ENCODE measurements at places on chromosomes 7 and 10.
A peak's percentile ranks its signal among the peaks of the same experiment; 100 is the strongest.

DNA sequence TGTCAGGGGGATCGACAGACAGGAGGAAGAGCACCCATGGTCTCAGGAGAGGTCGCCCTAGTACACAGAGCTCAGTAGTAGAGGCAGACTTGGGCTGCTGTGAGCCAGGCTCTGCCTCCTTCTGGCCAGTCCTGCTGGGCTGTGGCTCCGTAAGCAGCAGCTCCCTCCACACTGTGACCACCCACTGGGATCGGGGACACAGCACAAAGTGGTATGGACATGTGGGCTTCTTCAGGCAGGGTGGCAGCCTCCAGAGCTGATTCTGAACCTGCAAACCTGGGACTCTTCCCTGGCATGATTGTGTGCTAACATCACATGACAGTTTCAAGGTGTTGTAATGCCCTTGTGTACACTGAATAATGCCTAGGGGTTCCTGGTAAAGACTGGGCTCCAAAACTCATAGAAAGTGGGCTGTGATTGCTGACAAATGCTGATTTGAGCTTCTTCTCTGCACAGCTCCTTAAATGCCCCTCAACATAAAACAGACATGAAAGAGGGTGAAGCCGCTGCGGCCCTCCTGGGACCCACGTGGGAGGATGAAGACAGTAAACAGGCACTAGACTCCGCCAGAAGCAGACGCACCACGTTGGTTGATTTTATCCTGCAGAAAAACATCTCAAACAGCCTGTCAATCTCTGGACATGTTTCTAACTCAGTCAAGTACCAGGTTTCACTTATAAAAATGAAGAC is 76.7 kb downstream of the GPR26 start:
- DNase-seq: no peak

GRCh38 chr10:813286-813685 is 118.2 kb downstream of the LARP4B start:
- no peak for DNase-seq

DNA sequence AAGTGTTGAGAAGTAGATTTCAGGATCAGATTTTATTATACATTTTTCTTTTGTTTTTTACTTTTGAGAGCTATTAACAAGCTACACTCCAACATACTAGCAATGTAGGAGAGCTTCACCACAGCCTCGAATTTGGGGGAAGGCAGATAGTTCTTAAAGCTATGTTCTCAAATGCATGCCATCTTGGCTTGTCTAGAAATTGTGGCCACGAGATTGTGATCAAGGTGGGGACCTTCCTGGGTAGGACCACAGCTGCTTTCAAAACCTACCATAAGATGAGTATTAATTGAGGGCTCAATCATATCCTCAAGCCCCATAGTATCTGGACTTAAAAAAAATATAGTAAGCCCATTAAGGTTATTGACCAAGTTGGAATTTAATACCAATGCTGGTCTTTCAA is 27.9 kb upstream of the JAZF1 start:
- no peak for DNase-seq

- no peak for DNase-seq
Measured at GRCh38 chr7:55071411-55072175, 52.8 kb downstream of the EGFR start.

- DNase-seq: no peak
Measured at GRCh38 chr7:141483044-141483443, 68.2 kb upstream of the AGK start.

DNA sequence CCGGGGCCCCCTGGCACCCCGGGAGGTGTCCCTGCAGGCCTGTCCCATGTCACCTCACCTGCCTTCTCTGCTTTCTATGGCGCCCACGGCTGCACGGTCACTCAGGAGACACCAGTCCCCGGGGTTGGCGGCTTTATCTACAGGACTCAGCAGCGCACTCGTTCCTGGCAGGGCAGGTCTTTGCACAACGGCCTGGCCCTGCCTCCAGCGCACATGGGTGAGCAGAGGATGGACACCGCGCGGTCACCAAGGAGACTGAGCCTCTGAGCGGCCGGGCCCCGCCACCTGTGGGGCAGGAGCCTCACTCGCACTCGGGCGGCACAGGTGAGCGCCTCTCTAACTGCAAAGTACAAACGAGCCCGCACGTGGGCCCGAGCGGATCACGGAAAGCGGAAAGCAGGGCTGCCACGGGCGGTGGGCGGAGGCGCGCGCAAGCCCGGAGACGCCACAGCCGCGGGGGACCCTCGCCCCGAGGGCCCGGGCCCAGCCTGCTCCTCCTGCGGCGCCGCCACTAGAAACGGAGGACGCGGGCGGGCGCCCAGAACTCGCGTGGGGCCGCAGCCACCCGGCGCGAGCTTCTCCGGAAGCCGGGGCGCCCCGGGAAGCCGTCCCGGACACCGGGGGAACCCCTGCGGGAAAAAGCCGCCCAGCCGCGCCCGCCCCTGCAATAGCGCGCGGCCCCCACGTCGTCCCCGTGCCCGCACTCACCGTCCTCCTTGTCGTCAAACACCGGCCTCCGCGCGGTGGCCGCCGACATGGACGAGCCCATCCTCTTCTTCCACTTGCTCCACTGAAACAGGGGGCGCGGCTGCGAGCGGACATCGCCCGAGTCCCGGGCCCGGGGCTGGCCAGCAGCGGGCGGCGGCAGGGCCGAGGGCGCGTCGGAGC is 642 bp downstream of the STK32C start:
- DNase-seq: no peak

DNA sequence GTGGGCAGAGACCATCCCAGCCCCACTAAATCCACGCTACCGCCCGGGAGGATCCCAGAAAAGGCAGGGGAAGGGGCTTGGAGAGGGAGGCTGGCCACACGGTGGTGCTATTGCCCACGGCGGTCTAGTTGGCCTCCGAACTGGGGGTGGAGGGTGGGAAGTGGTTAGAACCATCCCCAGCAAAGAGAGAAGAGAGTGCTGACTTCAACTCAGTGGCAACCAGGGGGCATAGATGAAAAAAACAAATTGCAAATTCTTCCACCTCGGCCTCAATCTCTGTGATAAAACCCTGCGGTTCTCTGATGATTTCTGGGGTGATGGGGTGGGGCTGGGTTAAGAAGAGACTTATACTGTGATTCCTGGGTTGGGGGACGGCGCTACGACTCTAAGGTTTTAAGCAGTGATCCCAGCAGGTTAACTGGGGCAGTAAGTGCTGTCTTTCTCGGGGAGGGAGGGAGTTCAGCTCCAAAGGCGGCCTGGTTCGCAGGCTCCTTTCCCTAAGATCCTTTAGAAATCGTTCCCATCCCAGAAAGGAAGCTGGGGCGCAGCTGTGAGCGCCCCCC is 154.5 kb upstream of the LYZL2 start:
- DNase-seq: peak; percentile 95

- DNase-seq: no peak
Measured at GRCh38 chr10:91514787-91515186, 104.6 kb downstream of the HECTD2 start.

GRCh38 chr10:58674251-58674650 is 161.6 kb downstream of the BICC1 start:
- DNase-seq: no peak

- no peak for DNase-seq
Measured at GRCh38 chr7:17380736-17381662, 82.5 kb downstream of the AHR start.

GRCh38 chr7:1885465-1886226 is 215.6 kb downstream of the ELFN1 start:
- DNase-seq: no peak

DNA sequence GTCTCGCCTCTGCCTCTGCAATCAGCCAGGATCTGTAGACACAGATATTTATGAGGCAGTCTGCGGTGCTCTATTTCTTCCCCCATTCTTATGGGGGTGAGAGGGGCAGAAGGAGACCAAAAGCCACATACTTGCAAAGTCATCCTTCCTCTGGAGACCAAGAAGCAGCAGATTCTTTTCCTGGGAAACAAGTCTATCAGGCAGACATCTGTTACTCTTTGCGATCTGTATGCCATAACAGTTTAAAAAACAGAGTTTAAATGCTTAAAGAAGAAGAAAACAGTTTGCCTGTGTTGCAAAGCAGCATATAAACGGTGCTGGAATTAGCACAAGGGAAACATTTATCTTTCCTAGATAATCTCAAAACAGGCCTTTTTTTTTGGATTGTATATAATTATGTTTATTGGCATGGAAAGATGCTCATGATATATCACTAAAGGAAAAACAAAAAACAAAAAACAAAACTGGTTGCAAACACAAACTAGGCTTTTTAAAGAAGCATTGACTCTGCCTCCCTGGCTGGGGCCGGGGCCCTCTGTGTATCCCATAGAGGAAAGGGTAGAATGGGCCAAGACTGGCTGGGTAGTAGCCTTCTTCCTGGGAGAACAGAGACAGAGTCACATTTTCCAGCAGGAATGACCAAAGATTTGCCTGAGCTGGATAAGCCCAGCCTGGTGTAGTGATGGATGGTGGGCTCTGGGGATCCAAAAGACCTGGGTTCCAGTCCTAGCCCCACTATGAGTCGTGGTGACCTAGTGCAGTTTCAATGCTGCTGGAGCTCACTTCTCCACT is 50.4 kb downstream of the RGS10 start:
- peak; percentile 82 for DNase-seq

DNA sequence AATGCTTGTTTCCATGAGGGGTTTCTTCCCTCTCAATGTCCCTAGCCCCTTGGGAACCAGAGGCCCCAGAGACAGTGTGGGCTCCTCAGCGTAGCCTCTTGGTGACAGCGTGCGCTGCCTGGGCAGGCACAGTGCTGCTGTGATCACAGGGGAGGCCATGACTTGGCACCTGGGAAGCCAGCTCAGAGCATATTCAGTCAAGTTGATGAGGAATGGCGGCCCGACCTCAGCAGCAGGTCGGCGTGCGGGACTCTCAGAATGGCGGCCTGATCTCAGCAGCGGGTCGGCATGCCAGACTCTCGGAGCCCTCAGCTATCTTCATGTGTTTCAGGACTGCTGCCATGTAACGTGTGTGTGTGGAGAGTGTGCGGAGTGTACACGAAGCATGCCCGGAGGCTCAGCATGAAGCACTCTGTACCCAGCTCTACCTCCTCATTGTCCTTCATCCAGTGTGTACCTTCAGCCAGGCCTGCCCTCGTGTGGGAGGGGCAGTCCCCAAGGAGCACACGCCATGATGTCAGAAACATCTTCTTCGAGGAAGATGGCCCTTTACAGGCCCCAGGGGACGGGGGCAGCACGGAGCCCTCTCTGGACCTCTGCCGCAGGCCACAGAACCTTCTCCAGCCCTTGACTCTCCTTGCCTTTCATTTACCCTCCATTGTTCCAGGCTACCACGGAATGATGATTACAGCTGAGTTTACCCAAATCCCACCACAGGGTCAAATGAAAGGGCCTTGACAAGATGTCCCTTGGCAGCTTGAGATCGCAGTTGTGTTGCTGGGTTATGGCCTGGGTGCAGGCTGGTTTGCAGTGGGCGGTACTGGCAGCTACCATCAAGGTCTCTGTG is 130.4 kb downstream of the SMURF1 start:
- DNase-seq: no peak

DNA sequence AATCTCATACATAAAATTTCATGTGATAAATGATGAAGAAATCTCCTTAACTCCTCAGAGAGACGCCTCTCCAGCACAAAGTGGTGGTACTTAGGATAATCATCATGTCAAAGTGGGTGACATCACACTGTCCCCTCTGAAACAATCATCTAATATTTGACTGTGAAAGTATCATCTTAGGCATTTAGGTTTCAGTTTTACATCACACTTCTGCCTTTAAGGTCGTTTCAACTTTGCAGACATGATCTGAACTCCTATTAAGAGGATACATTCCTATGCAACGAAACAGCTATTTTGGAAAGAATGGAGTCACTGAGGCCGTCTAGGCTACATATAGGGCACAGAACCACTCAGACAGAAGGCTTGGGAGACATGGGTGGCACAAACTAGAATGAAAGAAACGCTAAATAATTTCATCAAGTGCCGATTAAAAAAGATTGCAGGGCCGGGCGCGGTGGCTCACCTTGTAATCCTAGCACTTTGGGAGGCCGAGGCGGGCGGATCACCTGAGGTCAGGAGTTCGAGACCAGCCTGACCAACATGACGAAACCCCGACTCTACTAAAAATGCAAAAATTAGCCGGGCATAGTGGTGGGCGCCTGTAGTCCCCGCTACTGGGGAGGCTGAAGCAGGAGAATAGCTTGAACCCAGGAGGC is 2.0 kb downstream of the VOPP1 start:
- DNase-seq: no peak

DNA sequence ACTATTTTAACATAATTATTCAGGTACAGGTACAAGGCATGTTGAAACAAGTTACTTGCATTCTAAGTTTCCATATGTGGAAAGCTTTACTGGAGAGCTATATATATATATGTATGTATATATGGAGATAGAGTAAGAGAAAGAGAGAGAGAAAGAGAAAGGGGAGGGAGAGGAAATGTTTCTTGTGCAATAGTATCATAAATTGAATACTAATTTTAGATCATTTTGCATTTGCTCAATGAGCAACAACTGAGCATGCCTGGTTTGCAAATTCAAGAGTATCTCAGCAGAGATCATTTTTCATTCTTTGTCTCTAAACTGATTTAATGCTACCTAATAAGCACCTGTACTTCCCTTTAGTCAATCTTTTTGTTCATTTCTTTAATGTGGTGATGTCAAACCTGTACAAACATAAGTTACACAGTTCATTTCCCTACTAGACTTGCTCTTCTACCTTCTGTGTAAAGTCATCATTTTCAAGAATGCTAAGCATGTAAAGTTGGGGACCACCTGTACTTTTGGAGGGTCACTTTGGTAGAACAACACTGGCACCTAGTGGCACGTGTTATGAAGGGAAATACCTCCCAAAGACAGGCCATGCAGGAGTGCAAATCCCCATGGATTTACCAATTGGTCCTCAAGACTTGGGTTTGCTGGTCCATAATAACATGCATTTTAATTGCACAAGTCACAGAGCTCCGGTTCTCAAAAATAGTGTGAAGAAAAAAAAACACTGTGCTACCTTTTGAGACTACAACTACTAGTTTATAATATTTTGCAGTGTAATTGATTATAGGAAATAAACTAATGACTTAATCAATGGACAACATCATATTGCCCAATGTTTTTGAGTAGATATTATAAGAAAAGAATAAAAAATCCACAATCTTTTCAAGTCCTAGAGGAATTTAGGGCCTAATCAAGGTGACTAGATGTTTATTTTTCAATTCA is 431.2 kb upstream of the IGFBP3 start:
- DNase-seq: peak; percentile 60

- DNase-seq: peak; percentile 88
Measured at GRCh38 chr10:24446739-24447138, 237.8 kb downstream of the KIAA1217 start.

- DNase-seq: no peak
Measured at GRCh38 chr7:153245809-153246208, 486.3 kb downstream of the ACTR3B start.

GRCh38 chr7:129311429-129311828 is 86.6 kb downstream of the AHCYL2 start:
- no peak for DNase-seq

GRCh38 chr10:13347500-13348156 is 465 bp downstream of the SEPHS1 start:
- DNase-seq: peak; percentile 81

- no peak for DNase-seq
Measured at GRCh38 chr10:70106958-70107791, 25.4 kb downstream of the AIFM2 start.

- peak; percentile 49 for DNase-seq
Measured at GRCh38 chr10:3803295-3803926, 18.4 kb upstream of the KLF6 start.

GRCh38 chr7:144011458-144012230 is 11.5 kb downstream of the OR6B1 start:
- DNase-seq: peak; percentile 59

- no peak for DNase-seq
Measured at GRCh38 chr10:1920941-1921340, 183.6 kb upstream of the ADARB2 start.
